Astrocyte (in vitro differentiated cells and primary cell): ENCODE measurements at places on chromosomes 7 and 10. TPM values are rescaled to one million over a fixed set of nuclear protein-coding genes. Genes with fewer than 3 reads are reported as not detected.
A peak's percentile ranks its signal among the peaks of the same experiment; 100 is the strongest.

GRCh38 chr7:142516038-142516501, 233.2 kb upstream of the PRSS1 start:
- peak; percentile 45 for DNase-seq

- no peak for DNase-seq
Measured at GRCh38 chr7:144862612-144863319, 26.9 kb upstream of the TPK1 start.

DNA sequence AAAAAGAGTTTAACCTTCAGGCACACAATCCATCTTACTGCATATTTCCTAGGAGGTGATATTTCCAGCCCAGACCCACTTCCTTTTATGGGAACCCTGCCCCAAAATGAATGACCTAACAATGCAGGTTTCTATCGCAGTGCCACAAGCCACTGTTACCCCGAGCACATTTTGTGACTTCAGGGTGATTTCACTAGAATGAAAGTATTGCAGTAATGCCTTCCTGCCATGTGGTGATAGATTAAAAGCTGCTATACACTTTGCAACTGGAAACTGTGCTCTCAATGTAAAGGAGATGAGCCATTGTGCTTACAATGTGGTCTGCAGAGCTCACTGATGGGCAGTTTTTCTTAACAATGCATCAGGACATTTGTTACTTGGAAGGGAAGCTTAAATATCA, 90.5 kb upstream of the RSU1 start:
- DNase-seq: no peak

DNA sequence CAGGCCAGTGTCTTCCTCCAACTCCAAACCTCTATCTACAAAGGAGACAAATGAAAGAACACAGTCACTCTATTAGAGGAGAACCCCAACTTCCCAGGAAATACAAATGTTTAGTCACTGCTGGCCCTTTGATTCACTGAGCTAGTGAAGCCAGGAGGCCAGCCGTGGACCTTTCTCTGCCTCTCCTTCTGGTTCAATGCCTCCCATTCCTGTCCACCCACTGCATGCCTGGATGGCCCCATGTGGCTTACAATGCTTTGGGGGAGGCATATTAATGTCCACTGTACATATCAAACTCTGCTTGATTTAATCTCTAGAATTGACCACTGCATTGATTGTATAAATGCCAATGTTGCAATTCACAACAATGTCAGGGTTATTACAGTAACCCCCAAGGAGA, 687.3 kb downstream of the KCNMA1 start:
- DNase-seq: peak; percentile 41

DNA sequence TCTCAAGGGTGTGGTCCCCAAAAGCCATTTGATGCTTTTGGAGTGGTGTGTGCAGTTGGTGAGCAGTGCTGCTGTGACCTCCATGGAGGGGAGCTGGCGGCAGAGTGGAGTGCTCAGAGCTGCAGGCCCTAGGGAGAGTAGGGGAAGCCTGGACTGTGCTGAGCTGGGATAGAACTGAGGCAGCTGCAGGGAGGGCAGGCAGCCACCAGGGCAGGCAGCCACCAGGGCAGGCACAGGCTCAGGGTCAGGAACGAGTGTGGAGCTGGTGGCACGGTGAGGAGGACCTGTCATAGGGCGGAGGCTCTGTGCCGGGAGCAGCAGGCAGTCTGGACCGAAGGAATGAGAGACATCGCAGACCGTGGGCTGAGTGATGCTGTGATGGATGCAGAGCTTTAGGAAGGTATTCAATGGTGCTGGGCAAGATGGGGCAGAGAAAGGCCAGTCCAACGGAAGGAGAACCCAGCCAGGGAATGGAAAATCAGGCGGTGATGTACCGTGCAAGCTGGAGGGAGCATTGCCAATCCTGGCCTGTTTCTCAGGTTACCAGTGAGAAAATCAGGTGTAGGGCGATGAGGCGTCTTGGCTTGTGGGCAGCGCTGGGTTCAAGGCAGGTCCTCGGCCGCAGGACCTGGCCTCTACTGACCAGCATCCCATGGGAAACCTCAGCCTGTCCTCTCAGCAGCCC, 152.6 kb downstream of the CAMK1D start:
- no peak for DNase-seq

DNA sequence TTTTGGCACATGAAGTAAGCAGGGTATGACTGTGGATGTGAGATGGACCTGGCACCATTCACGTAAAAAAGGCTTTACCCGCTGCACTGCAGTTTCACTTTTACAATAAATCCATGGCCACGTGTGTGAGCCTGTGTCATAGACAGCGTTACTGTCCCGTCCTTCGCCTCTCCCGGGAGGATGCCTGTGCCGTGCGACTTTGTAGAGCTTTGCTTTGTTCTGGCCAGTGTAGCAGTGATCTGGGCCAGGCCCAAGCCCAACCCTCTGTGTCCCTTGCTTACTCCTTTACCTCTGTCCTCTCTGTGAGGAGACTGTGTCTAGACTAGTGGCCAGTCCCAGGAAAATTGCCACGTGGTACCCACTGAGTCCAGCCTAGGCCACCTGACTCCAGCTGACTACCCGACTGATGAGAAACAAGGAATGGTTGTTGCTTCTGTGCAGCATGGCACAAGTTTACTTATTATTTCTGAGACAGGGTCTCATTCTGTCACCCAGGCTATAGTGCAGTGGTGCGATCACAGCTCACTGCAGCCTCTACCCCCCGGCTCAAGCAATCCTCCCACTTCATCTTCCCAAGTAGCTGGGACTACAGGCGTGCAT, 48.1 kb downstream of the JAKMIP3 start:
- no peak for DNase-seq

GRCh38 chr7:116098175-116098574, 67.6 kb upstream of the TFEC start:
- no peak for DNase-seq

GRCh38 chr10:114188900-114189299, 9.7 kb downstream of the TDRD1 start:
- DNase-seq: no peak

GRCh38 chr7:51685794-51686193, 369.2 kb upstream of the COBL start:
- DNase-seq: no peak

DNA sequence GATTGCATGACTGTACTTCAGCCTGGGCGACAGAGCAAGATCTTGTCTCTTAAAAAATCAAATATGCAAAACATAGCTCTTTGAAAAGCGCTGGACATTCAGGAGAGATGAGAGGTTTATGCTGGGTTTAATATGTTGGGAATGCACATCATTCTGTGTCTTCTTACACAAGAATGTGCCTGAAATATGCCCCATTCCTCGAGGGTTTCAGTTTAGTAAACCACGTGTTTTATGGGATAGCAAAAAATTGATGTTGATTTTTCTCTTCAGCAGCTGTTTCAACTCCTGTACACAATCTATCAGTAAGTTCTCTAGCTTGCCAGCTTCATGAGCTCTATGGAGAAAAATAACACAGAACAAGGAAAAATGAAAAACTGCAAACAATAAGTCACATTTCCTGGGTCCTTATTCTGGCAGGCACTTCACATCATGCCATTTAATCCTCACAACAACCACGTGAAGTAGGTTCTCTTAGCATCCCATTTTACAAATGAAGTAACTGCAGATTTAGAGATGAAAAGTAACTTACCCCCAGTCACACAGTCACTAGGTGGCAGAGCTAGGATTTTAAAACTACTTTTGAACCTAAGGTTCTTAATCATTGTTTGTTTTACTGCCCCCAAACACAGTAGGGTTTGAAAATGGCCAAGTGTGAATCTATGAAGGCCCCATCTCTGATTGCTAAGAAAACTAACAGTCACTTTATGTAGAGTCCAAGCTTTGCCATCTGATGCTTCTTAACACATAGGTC, 423.6 kb downstream of the PHTF2 start:
- DNase-seq: peak; percentile 41

JCAD gene
- 27.3 and 29.0 TPM in 2 replicates for total RNA-seq

CADPS2 gene
- total RNA-seq: 6.1 and 6.4 TPM in 2 replicates

TSPAN33 gene
- 6.5 and 6.8 TPM in 2 replicates for total RNA-seq

ABCB4 gene
- total RNA-seq: 0.36 and 0.48 TPM in 2 replicates

CYP26C1 gene
- total RNA-seq: not detected in 2 replicates

LRIT1 gene
- total RNA-seq: not detected in 2 replicates

CPN1 gene
- not detected in 2 replicates for total RNA-seq

LDB3 gene
- total RNA-seq: 3.5 and 3.9 TPM in 2 replicates

MICALL2 gene
- total RNA-seq: 41.5 and 43.4 TPM in 2 replicates
